Renal pelvis (tissue), 12 donors: ENCODE measurements at places on chromosomes 6 and 20. TPM values are rescaled to one million over a fixed set of nuclear protein-coding genes. Genes with fewer than 3 reads are reported as not detected.

The ID4 gene
- polyA plus RNA-seq, result 133 TPM

DNA sequence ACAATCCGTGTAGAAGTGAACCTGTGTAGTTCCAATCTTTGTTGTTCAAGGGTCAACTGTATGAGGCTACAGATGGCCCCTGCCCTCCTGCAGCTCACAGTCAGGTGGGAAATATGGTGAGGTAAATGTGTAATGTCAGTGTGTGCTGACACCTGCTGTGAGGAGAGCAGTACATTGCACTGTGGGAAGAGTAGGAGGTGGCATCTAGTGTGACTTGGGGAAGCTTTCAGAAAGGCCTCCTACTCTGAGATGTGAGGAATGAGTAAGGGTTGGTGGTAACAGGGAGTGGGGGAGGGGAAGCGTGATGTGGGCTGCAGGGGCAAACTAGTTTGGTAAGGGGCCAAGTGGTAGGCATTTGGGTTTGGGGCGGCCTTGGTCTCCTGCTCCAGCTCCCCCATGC, 188.8 kb downstream of the FARS2 start:
- DNase-seq, result no peak

DNA sequence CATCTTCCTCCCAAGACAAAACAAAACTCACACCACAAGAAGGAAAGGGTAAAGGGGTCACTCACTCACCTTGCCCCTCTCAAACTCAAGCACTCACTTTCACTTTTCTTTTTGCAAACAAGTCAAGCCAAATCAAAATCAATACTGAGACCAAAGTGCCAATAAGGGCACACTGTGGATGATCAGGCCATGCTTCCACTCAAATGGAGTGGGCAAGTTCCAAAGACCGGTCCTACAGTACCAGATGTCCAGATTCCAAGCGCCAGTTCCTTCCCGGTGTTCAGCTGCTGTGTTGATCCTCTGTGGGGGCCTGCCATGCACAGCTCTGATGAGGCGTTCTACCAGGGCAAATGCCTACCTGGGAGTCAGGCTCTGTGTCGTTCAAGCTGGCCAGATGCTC, 162.6 kb upstream of the GRIK2 start:
- DNase-seq, result no peak

DNA sequence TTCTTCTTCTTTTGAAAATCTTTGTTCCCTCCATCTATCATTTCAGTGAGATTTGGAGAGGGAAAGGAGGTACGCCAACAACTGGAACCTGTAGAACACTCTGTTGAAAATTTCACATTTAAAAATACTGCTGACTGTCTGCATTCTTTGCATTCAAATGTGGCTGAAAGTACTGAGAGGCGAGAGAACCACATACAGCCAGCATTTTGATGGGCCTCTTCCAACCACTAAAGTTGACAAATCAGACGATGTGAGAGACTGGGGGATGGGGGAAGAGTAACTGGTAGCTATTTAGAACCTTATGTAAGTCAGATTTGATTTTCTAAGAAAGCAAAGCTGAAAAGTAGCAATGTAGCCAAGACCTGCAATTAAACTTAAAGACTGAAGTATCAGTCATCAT, 77.5 kb downstream of the FKBP5 start:
- no peak for DNase-seq

DNA sequence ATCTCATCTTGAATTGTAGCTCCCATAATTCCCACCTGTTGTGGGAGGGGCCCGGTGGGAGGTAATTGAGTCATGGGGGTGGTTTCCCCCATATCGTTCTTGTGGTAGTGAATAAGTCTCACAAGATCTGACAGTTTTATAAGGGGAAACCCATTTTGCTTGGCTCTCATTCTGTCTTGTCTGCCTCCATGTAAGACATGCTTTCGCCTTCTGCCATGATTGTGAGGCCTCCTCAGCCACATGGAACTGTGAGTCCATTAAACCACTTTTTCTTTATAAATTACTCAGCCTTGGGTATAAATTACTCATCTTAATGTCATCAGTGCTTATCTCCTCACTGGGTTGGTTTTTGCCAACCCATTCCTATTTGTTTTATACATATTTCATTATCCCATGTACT, 142.0 kb upstream of the GMDS start:
- DNase-seq, result no peak

DNA sequence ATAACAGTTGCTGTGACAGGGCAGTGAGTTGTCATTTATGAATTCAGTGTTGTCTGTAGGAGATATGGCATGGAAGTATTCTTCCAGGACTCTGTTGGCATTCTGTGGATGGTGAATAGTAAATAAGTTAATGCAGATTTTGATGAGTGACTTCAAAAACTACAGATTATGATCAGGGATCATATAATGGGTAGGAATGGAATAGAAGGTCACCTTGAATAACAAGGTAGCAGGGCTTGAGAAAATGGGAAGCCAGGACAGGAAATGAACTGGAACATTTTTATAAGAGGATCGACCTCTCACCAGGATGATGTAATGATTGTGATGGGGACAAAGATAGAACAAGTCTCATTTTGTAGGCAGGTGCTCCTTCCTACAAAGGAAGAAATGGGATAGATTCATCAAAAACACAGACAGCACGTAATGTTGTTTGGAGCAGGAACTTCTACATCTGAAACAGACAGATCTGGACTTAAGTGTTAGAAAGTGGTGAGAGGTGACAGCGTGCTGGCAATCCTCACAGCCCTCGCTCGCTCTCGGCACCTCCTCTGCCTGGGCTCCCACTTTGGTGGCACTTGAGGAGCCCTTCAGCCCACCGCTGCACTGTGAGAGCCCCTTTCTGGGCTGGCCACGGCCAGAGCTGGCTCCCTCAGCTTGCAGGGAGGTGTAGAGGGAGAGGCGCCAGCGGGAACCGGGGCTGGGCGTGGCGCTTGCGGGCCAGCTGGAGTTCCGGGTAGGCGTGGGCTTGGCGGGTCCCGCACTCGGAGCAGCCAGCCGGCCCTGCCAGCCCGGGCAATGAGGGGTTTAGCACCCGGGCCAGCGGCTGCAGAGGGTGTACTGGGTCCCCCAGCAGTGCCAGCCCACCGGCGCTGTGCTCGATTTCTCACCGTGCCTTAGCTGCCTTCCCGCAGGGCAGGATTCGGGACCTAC, 30.8 kb upstream of the SSR1 start:
- DNase-seq, result no peak

DNA sequence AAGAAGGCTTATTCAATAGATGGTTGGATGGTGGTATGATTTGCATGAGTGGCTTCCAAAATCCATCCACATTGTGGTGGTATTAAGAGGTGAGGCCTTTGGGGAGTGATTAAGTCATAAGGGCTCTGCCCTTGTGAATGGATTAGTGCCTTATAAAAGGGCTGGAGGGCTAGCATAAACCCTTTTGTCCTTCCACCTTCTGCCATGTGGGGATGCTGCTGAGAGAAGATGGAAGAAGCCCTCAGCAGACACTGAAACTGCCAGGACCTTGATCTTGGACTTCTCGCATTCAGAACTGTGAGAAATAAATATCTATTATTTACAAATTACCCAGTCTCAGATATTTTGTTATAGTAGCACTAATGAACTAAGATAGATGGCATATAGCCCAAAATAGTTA, 27.8 kb upstream of the SRPK1 start:
- DNase-seq, result no peak

GRCh38 chr6:1065986-1066385, 245.9 kb upstream of the FOXQ1 start:
- no peak for DNase-seq

DNA sequence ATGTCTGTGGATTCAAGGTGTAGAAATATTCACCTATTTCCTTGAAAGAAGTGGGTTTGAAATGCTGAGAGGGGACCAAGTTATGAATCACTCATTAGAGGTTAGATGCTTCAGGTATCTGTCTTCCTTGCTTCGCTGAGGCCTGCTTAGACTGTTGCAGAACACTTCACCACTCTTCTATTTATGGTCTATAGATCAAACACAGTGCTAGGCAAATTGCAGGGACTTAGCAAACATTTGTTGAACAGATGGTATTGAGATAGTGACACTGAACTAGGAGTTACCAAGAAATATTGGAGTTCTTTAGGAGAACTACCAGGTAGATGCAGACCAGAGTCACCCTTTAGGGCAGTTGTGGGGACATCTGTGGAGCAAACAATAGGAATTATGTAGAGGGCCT, 123.8 kb downstream of the RFPL4B start:
- DNase-seq, result no peak

DNA sequence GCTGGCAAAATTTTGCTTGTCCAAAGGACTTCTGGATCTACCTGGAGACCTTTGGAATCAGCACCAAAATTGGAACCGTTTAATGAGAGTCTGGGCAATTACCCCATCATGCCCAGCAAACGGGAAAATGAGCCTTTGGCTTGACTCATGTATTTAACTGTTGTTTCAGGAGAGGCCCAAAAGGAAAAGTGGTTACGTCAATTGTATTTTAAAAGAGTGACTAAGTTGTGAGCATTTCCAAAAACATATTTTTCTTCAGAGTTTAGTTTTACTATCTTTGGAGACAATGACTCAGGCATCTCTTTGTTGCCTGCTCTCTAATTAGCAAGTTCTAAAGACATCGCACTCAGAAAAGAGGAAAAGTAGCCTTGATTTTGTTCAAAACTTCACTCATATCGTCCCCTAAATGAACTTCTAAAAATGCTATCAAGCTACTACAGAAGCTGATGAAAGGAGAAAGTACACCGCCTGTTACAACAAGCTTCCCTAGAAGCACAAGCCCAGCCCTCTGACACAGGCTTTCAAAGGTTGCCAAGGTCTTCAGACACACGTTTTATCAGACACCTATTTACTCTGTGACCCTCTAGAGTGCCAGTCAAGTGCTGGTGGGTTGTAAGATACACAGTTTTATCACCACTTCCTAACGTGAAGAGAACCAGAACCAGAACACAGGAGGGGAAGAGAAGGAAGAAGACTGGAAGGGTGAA, 146.2 kb downstream of the TBX18 start:
- no peak for DNase-seq

DNA sequence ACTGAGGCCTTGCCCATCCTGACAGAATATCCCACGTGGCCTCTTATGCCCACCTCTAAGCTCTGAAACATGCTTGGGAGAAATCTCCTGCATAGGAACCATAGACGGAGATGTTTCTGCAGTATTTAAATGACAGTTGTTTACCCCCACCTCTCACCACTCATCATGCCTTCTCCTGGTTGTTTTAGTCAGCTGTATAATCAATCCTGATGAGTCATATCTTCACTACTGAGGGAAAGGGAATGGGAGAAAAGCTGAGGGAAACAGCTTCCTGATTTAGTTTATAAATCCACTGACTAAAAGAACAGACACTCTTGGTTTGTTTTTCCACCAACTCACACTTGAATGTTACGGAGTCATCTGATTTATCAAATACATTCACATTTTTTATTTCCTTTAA, 113.2 kb upstream of the TENT5A start:
- DNase-seq, result no peak

The PSORS1C1 gene
- polyA plus RNA-seq, result 0.36 TPM

- no peak for DNase-seq
Measured at GRCh38 chr6:50939931-50940330, 121.3 kb downstream of the TFAP2B start.

DNA sequence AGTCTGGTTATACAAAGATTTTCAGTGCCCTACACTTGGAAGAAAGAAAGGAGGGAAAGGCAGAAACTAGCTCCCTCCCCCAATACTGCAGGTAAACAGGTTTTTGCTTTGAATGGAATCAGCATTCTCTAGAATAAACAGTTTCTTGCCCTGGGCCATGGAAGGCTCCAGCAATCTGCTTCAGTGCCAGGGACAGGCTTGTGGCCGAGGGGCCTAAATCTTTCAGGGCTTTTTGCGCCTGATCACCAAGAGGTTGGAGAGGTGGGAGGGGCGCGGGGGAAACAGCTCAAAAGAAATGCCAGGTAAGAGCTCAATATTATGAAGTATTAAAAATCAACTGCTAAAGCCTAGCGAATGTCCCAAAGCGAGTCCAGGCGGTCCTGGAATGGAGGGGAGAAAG, 23.8 kb downstream of the TFAP2B start:
- no peak for DNase-seq

DNA sequence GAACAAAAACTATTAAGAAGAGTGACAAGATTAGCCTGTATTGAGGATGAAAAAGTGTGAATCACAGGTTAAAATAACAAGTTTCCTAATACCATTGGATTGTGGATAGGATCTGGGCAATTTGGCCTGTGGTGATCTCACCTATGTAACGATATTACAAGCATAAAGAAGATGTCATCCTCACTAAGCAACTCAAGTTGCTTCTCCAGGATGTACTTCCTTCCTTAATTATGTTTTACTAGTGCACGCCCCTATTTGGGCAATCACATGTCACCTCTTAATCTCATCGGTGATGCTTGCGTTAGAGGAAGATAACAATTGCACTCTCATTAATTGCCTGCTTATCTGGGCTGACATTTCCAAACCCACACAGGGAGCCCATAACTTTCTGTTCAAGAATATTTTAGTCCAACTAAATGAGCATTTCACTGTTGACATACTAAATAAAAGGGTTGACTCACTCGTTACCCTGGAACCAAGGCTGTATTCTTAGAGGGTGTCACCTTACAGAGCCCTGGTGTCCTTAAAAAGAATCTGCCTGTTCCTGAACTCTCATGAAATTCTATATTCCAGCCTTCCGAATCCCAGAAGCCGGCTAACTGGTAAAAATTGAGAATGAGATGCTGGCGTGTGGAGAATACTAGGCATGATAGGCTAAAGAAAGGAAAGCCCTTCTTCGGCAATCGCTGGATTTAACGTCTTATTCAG, 88.2 kb upstream of the ATXN1 start:
- DNase-seq, result peak; percentile 47

DNA sequence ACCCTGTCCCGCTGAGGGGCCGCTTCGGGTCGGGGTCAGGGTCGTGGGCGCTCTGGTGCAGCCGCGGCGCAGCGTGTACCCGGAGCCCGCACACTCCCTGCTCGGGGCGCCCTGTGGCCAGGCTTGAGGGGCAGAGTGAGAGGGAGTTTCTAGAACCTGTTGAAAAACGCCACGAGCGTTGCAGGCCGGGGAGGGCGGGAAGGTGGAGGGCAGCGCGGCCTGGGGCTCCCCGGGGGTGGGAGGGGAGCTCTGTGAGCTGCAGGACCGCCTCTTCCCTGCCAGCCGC, 539 bp upstream of the BHLHE23 start:
- no peak for DNase-seq
